ENCODE measurements at places on chromosomes 4 and X.

GRCh38 chrX:24372021-24372763 lies 11.8 kb downstream of the SUPT20HL1 start:
- DNase-seq, result no peak

DNA sequence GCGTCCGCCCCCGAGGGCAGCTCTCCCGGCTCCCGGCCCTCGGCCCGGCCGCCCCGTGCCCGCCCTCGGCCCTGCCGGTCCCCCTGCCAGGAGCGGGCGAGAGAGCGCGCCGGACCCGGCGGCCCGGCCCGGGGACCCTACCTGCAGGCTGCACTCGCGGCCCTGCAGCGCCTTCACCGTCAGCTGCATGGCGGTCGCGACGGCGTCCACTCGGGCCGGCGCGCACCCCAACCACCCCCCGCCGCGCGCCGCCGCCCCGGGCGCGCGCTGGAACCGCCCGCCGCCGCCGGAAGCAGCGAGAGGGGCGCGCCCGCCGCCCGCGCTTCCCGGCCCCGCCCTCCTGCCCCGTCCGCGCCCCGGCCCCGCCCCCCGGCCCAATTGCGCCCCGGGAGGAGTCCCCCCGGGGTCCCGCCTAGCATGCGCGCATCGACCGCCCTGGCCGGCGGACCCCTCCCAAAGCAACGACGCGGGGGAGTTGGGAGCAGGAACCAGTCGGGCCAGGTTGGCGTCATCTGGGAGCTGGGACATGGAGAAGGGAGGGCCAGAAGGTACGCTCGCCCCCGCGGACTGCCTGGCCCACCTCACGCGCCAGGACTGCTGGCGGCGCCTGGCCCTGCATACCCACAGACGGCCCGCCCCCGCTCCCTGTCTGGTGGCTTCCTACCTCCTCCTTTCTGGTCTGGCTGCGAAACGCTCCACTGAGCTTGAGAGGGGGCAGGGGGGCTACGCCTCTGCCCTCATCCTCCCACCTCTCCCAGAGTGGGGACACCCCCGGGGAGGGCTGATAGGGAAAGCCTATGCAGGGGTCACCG lies at the start of gene UBL4A:
Gene UBL4A, minus strand, starts transcription at position 220 of the 812 bp plus-strand sequence. Its CDS starts 31 bp downstream, at position 189.
- DNase-seq, result peak; percentile 75

DNA sequence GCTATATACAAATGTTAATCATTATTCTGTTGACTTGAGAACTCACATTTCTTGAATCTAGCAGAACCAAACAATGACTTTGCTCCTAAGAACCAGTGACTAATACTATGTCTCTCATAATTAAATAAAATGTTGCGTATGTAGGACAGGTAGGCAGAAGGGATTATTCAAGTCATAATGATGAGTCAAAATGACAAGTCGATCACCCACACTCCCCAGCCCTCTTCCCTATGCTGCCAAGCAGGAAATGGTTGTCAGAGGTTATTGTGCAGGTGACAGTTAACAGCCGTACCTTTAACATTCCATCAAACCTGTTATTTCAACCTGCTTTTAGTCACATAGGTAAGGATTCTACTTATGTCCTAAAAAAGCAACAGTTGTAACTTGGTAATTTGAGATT lies 22.0 kb upstream of the STK26 start:
- DNase-seq, result peak; percentile 36

GRCh38 chrX:2320580-2321327 lies 180.0 kb downstream of the DHRSX start:
- no peak for DNase-seq

- no peak for DNase-seq
Observed at GRCh38 chr4:135240796-135241195, 1039.2 kb upstream of the PABPC4L start.

GRCh38 chr4:76950052-76950955 lies 752 bp downstream of the SEPTIN11 start:
- peak; percentile 69 for DNase-seq

- no peak for DNase-seq
Observed at GRCh38 chrX:44914532-44915198, 41.7 kb downstream of the KDM6A start.

DNA sequence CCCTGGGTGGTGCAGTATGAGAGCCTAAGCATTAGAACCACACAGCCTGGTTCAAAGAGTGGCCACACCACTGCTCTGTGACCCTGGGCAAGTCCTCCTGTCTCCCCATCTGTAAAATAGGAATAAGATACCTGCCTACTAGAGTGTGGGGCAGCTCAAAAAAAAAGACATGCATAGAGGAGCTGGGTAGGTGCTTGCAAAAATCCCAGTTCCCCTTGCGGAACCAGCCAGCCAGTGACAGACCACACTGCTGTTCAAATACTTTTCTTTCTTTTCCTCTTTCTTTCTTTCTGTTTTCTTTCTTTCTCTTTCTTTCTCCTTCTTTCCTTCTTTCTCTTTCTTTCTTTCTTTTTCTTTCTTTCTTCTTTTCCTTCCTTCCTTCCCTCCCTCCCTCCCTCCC lies 63.0 kb upstream of the TRIM2 start:
- DNase-seq, result no peak

GRCh38 chr4:184097241-184097605 lies 120.5 kb downstream of the ENPP6 start:
- peak; percentile 60 for DNase-seq
